ENCODE measurements at places on chromosomes 16 and 17.

DNA sequence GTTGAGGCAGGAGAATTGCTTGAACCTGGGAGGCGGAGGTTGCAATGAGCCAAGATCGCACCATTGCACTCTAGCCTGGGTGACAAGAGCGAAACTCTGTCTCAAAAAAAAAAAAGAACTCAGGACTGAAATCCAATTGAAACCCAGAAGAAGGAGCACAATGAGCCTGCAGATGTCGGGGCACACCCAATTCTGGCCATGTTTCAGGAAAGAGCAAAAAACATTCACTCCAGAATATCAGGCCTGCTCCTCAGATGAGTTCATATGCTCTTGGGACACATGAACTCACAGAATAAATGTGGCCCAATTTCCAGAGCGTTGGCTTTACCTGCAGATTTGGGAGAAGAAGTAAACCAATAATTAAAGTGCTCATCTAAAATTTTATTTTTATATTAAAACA lies 3.0 kb upstream of the CMTM2 start:
- no peak for DNase-seq

DNA sequence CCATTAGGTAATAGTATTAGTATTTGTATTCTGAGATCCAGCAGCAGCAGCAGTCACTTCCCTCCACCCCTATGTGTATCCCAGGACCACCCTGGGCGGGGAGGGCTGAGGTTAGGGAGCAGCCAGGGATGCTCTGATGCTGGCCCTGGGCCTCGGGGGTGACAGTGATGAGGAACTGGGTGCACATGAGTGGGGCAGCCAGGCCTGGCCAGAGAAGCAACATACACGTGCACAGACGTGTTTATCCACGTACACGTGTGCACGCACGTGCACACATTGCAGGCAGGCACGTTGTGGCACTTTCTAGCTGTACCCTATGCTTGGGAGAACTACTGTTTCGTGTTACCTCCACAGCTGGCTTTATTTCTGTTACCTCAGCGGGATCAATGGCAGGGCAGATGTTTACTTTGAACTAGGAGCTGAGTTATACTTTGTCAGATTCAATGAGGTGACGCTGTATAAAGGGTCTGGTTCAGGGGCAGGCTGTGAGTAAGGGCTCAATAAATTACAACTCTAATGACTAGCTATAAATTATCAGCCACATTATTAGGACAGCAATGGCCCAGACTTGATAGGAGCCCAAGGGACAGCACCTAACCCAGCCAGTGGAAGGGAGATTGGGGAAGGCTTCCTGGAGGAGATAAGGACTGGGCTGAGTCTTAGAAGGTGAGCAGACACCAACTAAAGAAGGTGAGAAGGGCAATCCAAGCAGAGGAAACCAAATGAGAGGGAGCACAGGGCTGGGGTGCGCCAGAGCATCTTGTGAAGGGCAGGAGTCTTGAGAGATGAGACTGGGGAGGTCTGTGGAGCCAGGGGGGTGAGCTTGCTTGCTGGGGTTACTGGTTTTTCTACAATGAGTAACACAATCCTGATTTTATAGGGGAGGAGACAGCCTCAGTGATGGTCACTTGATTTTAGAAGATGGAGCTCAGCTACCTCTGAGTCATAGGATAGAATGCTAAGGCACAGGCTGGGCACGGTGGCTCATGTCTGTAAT lies 22.4 kb upstream of the CA4 start:
- no peak for DNase-seq

DNA sequence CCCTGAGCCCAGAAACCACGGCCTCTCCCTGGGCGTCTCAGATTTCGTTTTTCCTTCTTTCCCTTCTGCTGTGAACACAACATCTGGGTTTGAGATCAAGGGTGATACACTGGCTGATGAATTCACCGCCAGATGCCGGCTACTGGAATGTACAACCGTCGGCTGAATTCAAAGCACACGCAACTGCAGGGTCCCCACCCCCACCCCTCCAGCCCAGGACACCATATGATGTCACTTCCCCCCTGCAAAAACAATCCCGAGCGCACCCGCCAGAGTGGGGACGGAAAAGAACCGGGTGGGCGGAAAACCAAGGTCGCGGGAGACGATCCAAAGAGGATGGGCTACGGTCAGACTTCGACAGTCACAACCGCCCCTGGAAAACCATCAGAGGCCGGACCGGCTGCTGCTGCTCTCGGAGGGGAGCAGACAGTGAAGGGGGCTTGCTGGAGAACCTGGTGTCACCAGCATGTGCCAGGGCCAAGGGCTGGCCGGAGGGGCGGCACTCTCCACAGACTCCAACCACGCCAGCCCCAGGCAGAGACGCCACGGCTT lies 23.3 kb downstream of the CEP295NL start:
- DNase-seq, result peak; percentile 78

- DNase-seq, result peak; percentile 90
Measured at GRCh38 chr16:85898521-85899442, at the start of gene IRF8. Gene IRF8, plus strand, starts transcription at chr16:85899162. Its CDS starts 3,854 bp downstream, at chr16:85903016.

- no peak for DNase-seq
Measured at GRCh38 chr16:21701271-21701670, 37.5 kb downstream of the OTOA start.

DNA sequence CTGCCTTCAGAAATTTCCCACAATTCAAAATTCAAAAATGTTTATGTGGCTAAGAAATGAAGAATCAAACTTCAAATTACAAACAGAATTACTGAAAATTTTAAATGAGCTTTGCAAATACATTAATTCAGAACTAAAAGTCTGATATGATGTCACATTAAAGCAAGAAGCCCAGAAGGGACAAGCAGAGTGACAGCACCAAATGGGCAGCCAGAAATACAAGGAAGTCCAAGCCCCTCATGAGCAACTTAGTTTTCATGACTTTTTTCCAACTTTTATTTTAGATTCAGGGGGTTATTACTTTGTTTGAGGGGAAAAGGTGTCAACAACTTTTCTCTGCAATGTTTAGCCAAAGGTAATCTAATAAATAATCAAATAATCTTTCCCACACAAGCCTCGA lies 21.5 kb downstream of the UBE2G1 start:
- no peak for DNase-seq

DNA sequence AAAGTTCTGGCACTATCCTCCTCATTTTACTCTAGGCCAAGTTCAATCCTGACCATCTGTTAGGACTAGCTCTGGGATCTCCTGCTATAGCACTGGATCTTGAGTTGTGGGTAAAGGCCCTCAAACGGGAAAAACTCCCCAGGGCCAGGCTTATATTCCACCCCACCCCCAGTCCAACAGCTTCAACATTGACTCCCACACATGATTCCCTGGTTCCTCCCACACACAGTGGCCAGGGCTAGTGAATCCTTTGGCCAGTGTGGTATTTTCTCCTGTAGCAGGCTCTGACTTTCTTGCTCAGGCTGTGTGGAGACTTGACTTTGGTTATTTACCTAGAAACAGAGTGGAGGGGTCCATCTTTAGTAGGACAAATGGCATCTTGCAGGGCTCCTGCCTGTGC lies 10.3 kb upstream of the AKAP10 start:
- DNase-seq, result peak; percentile 7

GRCh38 chr17:79607940-79608623 lies 2.8 kb downstream of the RBFOX3 start:
- DNase-seq, result peak; percentile 13

DNA sequence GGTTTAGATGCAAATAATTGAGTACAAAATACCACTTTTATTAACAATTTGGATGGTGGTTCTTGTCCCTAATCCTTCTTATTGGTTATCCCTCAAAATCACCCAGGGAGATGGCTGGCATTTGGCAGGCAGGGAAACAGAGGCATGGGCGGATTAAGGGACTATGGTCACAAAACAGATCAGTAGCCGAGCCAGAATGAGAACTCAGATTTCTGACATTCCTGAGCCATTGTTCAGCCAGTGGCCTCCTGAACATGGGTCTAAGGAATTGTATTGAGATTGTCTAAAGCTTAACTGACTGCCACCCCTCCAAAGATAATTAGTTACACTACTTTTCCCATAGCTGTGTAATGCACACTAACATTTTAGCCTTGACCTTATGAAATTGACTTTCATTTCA lies 88.4 kb downstream of the CHD9NB start:
- no peak for DNase-seq

DNA sequence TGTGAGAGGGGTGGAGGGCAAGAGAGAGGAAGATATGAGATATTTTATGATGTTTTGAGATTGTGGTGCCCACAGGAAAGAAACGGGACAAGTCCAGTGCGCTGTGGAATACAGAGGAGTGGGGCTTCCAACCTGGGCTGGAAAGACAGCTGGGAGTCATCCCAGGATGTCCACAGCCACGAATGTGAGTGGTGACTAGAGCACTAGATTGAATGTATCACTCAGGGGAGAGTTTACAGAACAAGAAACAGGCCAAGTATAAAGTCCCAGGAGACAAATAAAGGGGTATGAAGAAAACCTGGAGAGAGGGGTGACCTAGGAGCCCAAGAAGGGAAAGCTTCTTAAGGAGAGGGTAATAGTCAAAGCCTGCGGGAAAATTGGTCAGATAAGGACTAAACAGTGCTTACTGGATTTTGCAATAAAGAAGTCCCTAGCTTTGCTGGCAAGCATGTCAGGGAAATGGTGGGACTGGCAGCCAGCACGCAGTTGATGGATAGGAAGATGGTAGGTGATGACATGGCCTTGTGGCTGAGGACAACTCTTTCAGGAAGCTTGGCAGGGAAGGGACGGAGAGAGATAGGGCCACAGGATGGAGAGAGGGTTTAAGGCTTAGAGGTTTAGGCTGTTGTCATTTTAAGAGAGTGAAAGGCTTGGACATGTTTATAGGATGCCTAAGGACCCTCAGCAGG lies 114.5 kb downstream of the AXIN2 start:
- no peak for DNase-seq

DNA sequence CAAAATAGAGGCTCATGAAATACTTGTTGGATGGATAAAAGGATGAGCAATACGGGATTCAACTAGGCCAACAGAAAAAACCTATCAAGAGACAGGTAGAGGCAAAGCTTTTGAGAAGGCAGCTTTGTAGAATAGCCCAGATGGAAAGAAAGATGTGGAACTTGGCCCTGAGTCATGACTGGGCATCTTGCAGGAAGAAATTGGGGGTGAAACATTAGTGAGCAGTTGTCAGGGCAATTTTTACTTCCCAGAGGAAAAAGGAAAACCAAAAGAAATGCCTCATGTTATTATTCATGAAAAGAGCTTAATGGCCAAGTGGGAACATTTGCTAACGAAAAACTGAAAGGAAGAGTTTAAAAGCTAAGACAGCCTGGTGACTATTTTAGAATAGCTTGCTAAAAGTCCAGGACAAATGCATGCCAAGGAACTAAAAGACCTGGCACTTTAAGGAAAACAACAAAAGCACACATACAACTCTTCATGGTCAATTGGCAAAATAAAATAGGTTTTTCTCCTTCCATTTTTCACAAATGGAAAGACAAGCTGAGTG lies 180.1 kb downstream of the HS3ST3A1 start:
- DNase-seq, result no peak

- DNase-seq, result no peak
Measured at GRCh38 chr17:80789356-80789902, 202.2 kb upstream of the CHMP6 start.

DNA sequence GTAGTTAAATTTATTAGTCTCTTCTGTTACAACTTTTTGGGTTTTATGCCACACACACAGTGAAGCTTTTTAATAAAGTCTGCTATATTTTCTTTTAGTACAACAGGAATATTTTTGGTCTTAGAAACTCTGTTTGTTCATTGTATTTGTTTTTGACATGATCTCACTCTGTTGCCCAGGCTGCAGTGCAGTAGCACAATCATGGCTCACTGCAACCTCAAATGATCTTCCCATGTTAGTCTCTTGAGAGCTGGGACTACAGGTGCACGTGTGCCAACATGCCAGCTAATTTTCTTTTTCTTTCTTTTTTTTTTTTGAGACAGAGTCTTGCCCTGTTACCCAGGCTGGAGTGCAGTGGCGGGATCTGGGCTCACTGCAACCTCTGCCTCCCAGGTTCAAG lies 27.1 kb downstream of the PPM1D start:
- no peak for DNase-seq

GRCh38 chr17:43713494-43714162 lies 45.0 kb downstream of the SOST start:
- DNase-seq, result peak; percentile 36

DNA sequence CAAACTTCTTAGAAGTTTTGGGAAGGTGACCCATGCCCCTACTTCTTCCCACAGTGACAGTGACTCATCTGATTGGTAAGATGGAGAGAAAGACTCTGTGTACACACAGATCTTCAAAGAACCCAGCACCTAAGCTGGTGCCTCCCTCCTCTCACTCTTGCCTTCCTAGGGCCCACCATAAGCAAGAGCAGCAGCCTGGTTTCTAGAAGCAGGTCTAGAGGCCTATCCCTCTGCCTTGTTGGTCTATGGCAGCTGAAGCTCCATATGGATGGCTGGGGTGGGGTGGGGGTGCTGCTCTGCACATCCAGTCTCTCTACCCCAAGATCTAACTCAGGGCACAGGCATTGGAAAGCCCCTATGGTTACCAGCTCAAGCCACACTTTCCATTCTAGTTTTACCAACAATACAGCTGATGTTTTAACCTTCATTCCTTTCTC lies 47.5 kb downstream of the STAT3 start:
- no peak for DNase-seq

DNA sequence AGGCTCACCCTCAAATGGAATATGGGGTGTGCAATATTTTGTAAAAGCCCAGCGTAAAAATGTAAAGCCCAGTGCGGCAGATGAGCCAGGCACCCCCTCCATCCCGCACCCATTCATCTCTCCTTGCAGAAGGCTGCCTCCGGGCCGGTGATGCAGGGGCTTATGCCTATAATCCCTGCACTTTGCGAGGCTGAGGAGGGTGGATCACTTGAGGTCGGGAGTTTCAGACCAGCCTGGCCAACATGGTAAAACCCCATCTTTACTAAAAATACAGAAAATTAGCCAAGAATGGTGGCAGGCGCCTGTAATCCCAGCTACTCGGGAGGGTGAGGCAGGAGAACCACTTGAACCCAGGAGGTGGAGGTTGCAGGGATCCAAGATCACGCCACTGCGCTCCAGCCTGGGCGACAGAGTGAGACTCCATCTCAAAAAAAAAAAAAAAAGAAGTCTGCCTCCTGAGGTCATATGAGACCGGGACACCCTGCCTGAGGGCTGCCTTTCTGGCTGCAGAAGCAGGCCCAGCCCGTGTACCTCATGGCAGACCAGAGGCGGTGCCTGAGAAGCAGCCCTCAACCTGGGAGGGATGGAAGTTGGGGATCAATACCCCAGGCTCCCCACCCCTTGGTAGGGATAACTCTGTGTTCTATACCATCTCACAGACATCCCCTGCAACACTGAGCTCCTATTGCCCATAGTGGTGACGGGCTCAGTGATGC lies 17.5 kb upstream of the ATP2C2 start:
- no peak for DNase-seq

- DNase-seq, result no peak
Measured at GRCh38 chr16:53953336-53953735, 249.4 kb downstream of the FTO start.

- DNase-seq, result no peak
Measured at GRCh38 chr16:67364600-67365235, 28.6 kb downstream of the TPPP3 start.
